Articular chondrocyte of knee joint (primary cell): ENCODE measurements at places on chromosomes 4 and X. TPM values are rescaled to one million over a fixed set of nuclear protein-coding genes. Genes with fewer than 3 reads are reported as not detected.

TXLNG gene
- 7.2 and 12.2 TPM in 2 replicates for total RNA-seq

BMP3 gene
- total RNA-seq: not detected in 2 replicates

ARMCX4 gene
- total RNA-seq: 6.1 and 6.4 TPM in 2 replicates

GPAT3 gene
- 0.26 and 1.2 TPM in 2 replicates for total RNA-seq
